Fibroblast of skin of left biceps (primary cell): ENCODE measurements at places on chromosomes 11 and 22.

DNA sequence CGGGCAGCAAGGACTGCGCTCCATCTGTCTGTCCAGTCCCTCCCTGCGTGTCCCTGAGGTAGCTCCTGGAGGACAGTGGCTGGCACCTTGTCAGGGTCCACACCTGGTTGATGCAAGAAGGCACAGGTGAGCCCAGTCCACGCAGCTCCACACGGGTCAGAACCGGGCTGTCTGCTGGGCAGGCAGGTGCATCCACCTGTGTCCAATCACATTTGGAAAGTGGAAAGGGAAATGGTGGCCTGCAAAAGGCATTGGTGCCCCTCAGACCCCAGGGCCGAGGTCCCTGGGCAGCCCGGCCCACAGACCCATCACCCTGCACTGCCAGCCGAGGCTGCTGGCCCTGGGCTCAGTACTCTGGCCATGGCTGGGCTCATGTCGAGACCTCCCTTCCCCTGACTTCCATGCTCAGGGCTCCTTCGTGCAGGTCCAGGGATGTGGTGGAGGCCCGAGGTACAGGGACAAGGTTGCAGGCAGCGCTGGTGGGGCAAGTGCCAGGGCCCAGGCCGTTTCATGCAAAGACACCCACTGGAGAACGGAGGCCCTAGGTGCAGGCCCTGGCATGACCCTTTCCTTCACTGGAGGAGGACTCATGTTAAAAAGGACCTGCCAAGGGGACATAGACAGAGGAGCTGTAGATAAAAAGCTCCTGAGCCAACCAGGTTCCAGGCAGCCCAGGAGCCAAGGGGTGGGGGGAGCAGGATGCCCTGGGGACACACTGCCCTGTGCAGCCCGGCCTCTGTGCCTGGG is 38.9 kb upstream of the TH start:
- DNase-seq: no peak

- no peak for DNase-seq
Measured at GRCh38 chr22:49881856-49882255, 28.2 kb downstream of the ZBED4 start.

GRCh38 chr11:71986131-71986530 is 12.6 kb upstream of the IL18BP start:
- DNase-seq: no peak

GRCh38 chr11:72160319-72160718 is 24.8 kb downstream of the FOLR3 start:
- DNase-seq: no peak

- no peak for DNase-seq
Measured at GRCh38 chr22:27405672-27406388, 395.7 kb downstream of the MN1 start.

- no peak for DNase-seq
Measured at GRCh38 chr22:44648085-44648820, 53.8 kb upstream of the PRR5 start.

DNA sequence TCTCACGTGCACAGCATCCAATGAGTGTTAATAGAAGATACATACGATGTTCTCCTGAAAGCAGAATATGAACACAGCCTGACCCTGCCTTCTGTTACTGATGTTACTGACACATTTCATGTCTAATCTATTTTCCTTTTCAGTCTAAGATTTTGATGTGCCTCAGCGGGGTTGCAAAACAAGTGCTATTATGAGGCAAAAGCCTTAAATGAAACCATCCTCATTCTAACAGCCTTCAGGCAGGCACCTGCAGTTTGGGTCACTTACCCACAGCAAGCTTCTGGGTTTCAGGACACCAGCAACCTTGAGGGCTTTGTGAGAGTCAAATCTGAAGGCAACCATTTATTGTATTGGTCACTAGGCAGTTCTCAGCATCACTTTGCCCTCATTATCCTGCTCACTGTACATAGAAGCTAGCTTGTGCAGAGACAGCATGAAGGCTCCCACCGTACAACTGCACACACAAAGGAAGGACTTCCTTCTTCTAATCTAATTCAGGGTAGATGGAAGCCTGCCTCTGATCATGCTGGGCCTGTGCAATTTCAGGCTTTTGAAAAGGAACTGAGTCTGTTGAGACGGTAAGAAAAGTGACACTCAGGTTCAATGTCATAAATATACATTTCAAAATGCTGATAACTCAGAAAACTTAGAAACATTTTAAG is 183.2 kb upstream of the PITPNB start:
- DNase-seq: no peak
